ENCODE measurements at places on chromosomes 6 and 20.

- no peak for DNase-seq
Observed at GRCh38 chr6:13188306-13188705, 140.0 kb downstream of the TBC1D7 start.

DNA sequence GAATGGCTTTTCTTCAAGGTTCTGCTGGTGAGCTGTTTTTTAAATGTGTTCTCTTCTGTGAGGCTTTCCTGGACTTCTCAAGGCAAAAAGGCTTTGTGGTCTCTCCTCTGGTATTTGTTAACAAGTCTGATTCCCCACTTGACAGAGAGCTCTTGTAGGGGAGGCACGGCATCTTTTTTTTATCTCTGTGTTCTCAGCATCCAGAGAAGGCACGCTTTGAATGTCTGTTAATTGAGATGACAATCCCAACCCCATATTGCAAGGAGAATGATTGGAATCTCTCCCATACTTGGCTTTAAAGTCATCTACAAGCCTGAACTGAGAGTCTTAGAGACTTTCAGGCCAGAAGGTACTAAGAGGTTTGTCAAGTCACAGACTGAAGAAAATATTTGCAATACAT is 22.6 kb downstream of the EDN1 start:
- DNase-seq, result no peak

GRCh38 chr6:123022975-123023374 is 26.9 kb downstream of the CLVS2 start:
- no peak for DNase-seq

DNA sequence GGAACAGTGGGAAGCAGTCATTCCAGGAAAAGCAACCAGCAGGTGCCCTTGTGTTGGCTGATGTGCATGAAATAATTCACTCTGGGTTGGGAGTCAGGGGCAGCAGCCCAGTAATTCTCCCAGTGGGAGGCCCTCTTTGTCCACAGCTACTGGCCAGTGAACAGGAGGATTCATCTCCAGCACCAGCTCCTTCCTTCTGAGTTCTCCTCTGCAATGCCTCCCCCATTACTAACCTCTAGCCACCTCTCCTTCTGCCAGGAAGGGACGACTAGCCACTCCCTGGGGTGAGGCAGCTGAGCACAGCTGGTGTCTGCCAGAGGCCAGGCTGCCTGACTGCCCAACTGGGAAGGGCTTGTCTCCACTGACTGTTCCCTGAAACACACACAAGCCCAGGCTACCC is 12.5 kb upstream of the R3HDML start:
- no peak for DNase-seq

GRCh38 chr6:157260735-157261410 is 62.4 kb downstream of the TMEM242 start:
- no peak for DNase-seq

- no peak for DNase-seq
Observed at GRCh38 chr6:134402372-134402984, 84.6 kb upstream of the SGK1 start.

GRCh38 chr20:57389695-57390603 is 1.2 kb upstream of the RBM38 start:
- DNase-seq, result no peak

- DNase-seq, result no peak
Observed at GRCh38 chr6:116661594-116661993, 7.0 kb downstream of the ZUP1 start.

- DNase-seq, result no peak
Observed at GRCh38 chr20:11516448-11516847, 401.2 kb upstream of the BTBD3 start.

DNA sequence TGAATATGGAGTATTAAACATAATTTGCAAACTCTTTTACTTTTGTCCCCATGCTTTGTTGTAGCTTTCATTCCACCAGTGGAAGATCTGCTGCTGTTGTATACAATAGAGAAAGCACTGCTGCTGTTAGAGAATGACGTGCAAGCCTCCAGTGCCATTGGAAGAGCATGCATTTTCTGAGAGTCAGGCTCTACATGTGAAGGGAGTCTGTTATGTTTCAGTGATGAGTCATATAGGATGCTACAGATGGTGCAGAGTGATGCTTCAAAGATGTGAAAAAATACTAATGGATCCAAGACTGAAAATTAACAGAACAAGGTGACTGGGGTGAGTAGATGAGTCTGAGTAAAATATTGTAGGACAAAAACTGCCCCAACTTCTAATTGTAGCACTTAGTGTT is 22.4 kb upstream of the BACH2 start:
- no peak for DNase-seq

Data from LNCaP clone FGC (cell line).